ENCODE measurements at places on chromosomes 13 and 19.

- DNase-seq = no peak
Observed at GRCh38 chr13:88764103-88764502, 1092.9 kb downstream of the SLITRK5 start.

- DNase-seq = no peak
Observed at GRCh38 chr13:55517312-55517711, 1623.4 kb upstream of the PRR20A start.

DNA sequence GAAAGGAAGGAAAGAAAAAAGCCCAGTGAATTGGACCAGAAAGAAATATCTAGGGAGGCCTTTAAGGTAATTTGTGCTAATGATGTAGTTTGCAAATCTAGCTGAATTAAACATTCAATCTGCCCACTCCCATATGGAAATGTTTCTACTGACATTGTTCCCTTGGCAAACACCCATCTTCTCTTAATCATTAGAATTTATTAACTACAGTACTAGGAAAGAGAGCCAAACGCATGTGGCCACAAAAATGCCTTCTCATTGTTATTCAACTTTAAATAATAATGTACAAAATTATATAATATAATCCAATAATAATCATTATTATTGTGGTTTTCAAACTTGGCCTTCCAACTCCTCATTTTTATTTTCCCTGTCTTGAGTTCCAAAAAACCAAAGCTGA lies 234.7 kb downstream of the NHLRC3 start:
- no peak for DNase-seq

DNA sequence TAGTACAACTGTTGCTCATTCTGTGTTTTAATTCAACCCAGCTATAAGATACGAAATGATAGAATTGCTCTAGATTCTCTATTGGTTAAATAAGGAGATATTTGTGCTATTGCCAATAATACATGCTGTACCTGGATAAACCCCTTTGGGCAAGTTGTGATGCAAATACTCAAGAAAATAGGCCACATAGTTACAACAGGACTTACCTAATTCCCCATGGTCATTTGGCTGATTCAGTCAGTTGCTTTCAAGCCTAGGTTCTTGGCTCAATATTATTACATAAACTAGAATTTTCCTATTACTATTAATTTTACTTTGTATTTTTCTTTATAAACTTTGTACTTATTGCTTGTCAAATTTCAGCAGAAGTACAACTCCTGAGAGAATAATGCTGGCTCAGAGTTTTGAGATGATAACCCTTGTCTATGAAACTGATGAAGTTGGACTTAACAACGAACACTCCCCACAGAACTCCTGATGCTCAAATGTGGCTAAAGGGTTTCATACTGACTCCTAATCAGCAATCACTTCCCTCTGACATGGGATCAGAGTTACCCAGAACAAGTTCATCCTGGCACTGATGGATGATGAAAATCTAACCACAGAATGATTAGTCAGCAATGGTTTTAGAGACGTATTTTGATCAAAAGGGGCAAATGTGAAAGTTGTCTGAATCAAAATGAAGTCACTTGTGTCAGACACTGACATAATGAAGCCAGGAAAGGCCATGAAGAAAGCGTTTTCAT lies 221.1 kb downstream of the ITGBL1 start:
- no peak for DNase-seq

DNA sequence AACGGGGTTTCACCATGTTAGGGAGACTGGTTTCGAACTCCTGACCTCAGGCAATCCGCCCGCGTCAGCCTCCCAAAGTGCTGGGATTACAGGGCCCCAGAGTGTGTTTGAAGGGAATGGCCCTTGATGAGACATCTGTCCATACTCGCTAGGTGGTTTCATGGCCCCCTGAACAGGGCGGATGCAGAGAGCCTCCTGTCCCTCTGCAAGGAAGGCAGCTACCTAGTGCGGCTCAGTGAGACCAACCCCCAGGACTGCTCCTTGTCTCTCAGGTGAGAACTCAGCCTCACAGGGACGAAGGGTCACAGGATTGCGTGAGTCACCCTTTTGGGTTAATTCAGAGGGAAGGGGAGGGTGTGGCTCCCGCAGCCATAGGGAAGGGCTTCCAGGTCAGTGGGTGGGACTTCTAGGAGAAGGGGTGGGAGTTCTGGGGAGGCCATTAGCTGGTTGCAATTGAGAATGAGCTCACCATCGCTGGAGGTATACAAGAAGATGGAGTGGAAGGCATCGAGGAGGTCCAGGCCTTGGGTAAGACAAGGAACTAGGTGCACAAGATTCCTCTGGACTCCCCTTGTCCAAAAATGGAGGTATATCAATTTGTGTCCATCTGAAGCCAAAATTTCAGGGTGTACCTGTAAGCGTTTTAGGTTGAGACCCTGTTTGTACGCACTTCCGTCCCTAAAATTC lies 9.2 kb downstream of the SHD start:
- DNase-seq = no peak

- DNase-seq = peak; percentile 14
Observed at GRCh38 chr13:114068656-114069318, 63.6 kb downstream of the RASA3 start.

GRCh38 chr13:31444266-31444856 lies 244.6 kb downstream of the B3GLCT start:
- no peak for DNase-seq

GRCh38 chr13:43057653-43058317 lies 34.4 kb downstream of the DNAJC15 start:
- DNase-seq = no peak

Measured in transverse colon (tissue), 4 donors.